ENCODE measurements at places on chromosomes 2 and 18. TPM values are rescaled to one million over a fixed set of nuclear protein-coding genes. Genes with fewer than 3 reads are reported as not detected.

The PASK gene
- polyA plus RNA-seq, result 10.3 TPM

The TRAPPC12 gene
- 63.9 TPM for polyA plus RNA-seq

The GREB1 gene
- 9.2 TPM for polyA plus RNA-seq

The ZNF396 gene
- polyA plus RNA-seq, result 5.5 TPM

The ABHD1 gene
- polyA plus RNA-seq, result 2.0 TPM
